Large intestine (tissue), 12 donors: ENCODE measurements at places on chromosomes 12 and 14. TPM values are rescaled to one million over a fixed set of nuclear protein-coding genes. Genes with fewer than 3 reads are reported as not detected.

The LTB4R2 gene
- polyA plus RNA-seq: 6.0 TPM

- no peak overlapping the region for H3K4me3 ChIP-seq
- no peaks in the 10 kb centered on the region for H3K36me3 ChIP-seq
- peak overlapping the region; percentile 76 for H3K27ac ChIP-seq
- H3K4me1 ChIP-seq: peaks cover 36% of the 10 kb centered on the region
- DNase-seq: no peak
These were observed 7.1 kb downstream of the STX2 start for GRCh38 chr12:130831876-130832405.

DNA sequence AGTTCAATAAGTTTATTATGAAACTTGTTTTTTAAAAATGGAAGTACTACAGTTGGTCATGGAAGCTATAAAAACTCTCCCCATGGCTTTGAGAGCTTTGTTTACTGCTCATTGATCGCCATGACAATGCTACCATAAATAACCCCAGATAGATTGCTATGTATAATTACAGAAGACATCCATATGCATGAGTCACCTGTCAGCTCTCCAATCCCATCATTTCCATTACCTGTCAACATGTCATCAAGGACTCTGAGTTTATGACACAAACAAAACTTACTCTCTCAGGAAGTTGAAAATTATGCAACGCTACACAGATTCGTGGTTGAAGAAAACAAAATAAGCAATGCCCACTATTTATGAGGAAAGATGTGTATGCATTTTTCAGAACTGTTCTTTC, 144.4 kb downstream of the SEC23A start:
- H3K4me3 ChIP-seq: no peak overlapping the region
- H3K36me3 ChIP-seq: no peaks in the 10 kb centered on the region
- H3K27me3 ChIP-seq: no peaks in the 10 kb centered on the region
- no peaks in the 10 kb centered on the region for H3K4me1 ChIP-seq
- DNase-seq: no peak
- H3K27ac ChIP-seq: no peak overlapping the region

DNA sequence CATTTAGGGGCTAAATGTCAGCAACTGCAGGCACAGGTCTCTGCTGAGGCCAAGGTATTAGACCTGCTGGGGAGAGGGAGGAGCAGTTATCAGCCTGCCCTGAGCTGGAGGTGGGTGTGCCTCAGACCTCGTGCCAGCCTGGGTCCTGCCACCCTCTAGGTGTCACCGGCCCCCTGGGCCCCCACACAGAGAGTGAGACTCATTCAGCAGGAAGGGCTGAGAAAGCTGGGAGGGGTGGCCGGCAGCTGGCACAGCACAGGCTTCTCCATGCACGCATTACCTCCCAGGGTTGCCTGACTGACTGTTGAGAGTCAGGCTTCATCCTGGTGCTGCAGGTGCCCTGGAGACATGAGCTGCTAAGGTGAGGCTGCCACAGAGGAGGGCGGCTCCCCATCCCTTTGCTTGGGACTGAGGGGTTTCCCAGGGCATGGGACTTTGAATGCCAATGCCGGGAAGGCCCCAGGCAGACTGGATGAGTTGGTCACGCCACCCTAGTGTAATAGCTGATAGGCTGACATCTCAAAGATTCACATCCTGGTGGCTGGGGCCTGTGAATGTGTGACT, 75.3 kb upstream of the C14orf180 start:
- no peak overlapping the region for H3K4me3 ChIP-seq
- no peak overlapping the region for H3K27ac ChIP-seq
- no peaks in the 10 kb centered on the region for H3K36me3 ChIP-seq

DNA sequence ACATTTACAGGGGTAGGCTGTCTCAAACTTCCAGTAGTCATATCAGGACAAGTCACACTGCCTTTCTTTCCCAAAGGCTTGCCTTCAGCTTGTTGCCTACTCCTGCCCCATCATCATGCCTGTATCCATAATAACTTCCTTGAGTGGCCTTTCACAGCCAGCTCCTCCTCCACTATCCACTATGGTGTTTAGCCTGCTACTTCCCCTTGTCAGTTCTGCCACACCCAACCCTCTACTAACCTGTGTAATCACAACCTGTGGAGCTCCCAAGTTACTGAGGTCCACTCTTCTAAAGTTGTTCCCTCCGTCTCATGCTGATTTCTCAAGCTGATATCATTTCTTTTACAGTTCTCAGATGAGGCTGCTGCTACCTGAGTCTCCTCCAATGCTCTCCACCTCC, 159.9 kb downstream of the BMP4 start:
- no peaks in the 10 kb centered on the region for H3K36me3 ChIP-seq
- no peaks in the 10 kb centered on the region for H3K27me3 ChIP-seq
- H3K27ac ChIP-seq: no peak overlapping the region
- no peak overlapping the region for H3K4me3 ChIP-seq

- no peaks in the 10 kb centered on the region for H3K4me1 ChIP-seq
- H3K36me3 ChIP-seq: peaks cover 21% of the 10 kb centered on the region
- DNase-seq: no peak
- H3K27ac ChIP-seq: no peak overlapping the region
These were observed 21.7 kb downstream of the SNRNP35 start for GRCh38 chr12:123479442-123480180.
